ENCODE measurements at places on chromosomes 1 and 21. TPM values are rescaled to one million over a fixed set of nuclear protein-coding genes. Genes with fewer than 3 reads are reported as not detected.

The NBPF6 gene
- not detected for polyA plus RNA-seq

GRCh38 chr1:40690771-40691537 is 550 bp upstream of the NFYC start:
- H3K36me3 ChIP-seq: peaks cover 8% of the 10 kb centered on the region
- H3K27ac ChIP-seq: peak overlapping the region; percentile 99
- peaks cover 44% of the 10 kb centered on the region for H3K4me1 ChIP-seq
- no peak for DNase-seq

DNA sequence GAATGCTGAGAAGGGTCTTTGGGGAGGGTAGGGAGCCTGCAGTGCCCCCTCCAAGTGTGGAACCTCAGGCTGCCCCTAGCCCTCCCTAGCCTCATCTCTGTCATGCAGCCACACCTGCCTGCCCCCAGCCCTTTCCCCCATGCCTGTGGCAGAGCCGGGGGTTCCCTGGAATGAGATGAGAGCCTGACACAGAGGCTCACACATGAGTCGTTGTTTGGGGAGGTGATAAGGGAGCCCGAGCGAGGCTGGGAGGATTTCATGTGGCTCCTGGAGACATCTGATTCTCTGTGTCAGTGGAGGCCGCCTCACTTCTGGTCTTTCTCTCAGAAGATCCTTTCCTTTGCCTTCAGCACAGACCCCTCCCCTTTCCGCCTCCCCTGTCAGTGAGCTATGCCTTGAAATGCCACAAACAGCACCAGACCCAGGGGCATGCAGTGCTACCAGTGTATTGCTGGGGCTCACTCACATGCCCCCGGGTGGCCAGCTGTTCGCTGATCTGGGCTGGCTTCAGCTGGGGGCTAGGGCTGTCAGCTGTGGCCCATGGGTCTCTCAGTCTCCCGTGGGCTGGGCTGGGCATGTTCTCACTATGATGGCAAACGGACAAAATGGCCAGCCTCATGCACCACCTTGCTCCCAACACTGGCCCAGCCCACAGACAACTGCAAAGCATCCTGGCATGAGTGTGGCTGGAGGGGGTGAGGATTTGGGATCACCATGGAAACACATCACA is 102.6 kb downstream of the AJAP1 start:
- no peak for DNase-seq
- no peaks in the 10 kb centered on the region for H3K27me3 ChIP-seq
- H3K4me1 ChIP-seq: no peaks in the 10 kb centered on the region
- no peak overlapping the region for H3K27ac ChIP-seq

GRCh38 chr1:186681121-186681520 is 898 bp upstream of the PTGS2 start:
- H3K27ac ChIP-seq: no peak overlapping the region
- H3K36me3 ChIP-seq: no peaks in the 10 kb centered on the region
- H3K27me3 ChIP-seq: peaks cover 32% of the 10 kb centered on the region
- H3K4me1 ChIP-seq: no peaks in the 10 kb centered on the region
- no peak overlapping the region for H3K4me3 ChIP-seq
- DNase-seq: no peak

The WNT3A gene
- polyA plus RNA-seq: not detected

DNA sequence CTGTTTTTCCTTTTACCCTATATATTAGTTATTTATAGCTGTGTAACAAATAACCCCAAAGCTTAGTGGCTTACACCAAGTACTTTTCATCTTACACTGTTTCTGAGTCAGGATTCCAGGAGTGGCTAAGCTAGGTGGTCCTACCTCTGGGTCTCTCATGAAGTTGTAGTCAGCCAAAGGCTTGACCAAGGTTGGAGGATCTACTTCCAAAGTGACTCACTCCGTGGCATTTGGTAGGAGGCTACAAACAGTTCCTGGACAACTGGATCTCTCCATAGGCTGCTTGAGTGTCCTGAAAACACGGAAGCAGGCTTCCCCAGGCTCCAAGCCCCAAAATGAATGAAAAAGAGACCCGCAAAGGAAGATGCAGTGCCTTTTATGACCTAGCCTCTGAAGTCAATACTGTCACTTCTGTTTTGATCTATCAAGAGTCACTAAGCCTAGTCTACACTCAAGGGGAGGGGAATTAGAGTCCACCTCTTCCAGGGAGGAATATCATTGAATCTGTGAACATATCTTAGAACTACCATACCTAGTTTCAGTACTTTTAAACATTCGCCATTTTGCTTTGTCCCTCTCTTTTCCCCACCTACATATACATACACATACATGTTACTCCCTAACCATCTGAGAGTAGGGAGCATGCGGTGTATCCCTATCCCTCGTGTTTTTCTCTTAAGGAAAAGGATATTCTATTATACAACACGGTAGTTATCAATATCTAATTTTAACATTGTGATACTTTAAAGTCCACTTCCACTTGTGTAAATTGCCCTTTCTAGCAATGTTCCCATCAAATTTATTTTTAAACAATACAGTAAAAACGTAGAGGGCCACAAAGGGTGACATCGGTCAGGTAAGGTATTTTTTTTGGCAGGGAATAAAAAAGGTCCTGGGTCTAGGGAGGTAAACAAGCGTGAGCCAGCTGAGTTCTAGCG is 67.2 kb downstream of the SLC35A3 start:
- H3K27me3 ChIP-seq: no peaks in the 10 kb centered on the region
- no peaks in the 10 kb centered on the region for H3K36me3 ChIP-seq
- H3K4me3 ChIP-seq: peak overlapping the region; percentile 99
- no peak for DNase-seq
- H3K4me1 ChIP-seq: peaks cover 35% of the 10 kb centered on the region

Measured in CD4-positive, CD25-positive, alpha-beta regulatory T cell (primary cell).